ENCODE measurements at places on chromosomes 16 and 17. TPM values are rescaled to one million over a fixed set of nuclear protein-coding genes. Genes with fewer than 3 reads are reported as not detected.

DNA sequence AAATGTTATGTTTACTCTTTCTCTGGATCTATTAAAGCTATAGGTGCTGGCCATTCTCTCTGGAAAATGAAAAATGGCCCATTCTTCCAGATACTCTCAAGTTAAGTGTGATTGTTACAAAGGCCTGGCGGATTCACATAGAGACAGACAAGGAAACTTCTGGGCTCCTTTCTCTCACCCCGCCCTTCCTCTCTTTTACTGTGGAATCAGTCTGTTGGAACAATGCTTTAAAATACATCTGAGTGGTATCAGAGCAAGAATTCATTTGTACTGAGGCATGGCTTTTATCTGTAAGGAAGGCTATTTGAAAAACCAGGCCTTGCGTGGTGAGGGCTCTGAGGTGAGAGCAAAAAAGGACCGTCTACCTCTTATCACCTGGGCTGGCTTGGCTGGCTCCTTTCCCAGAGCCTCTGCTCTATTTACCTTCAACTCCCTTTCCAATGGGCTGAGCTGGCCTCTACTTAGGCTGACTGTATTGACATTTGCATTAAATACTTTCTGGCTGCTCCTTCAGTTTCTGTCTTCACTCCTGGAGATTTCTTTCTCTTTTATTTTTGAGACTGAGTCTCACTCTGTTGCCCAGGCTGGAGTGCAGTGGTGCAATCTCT is 274.0 kb downstream of the PHKB start:
- DNase-seq: no peak

DNA sequence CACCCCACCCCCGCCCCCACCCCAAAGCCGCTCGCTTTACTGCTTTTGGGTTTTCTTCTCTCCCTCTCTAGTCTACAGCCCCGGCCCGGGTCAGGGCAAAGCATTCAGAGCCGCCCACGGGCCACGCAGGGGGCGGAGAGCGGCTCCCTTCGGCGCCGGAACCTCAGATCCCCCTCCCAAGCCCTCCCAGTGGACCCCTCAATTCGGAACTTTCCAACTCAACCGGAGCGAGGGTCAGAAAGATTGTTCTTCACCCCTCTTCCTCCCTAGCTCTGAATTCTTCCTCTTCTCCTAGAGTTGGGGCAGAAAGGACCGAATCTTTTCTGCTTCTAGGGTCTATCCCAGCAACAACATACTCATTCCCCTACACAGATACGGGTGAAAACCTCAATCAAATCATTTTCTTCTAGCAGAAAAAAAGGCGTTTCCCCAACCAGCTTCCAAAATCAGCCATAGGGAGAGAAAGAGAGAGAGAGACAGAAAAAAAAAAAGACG is 1.0 kb downstream of the HOXB2 start:
- DNase-seq: no peak

ZNF768 gene
- polyA plus RNA-seq: 45.1 TPM

- no peak for DNase-seq
Measured at GRCh38 chr17:30823421-30823820, 1.1 kb downstream of the CRLF3 start.

ARHGAP44 gene
- polyA plus RNA-seq: 7.8 TPM
